Right renal cortex interstitium (tissue), 3 donors: ENCODE measurements at places on chromosomes 2 and 18.

DNA sequence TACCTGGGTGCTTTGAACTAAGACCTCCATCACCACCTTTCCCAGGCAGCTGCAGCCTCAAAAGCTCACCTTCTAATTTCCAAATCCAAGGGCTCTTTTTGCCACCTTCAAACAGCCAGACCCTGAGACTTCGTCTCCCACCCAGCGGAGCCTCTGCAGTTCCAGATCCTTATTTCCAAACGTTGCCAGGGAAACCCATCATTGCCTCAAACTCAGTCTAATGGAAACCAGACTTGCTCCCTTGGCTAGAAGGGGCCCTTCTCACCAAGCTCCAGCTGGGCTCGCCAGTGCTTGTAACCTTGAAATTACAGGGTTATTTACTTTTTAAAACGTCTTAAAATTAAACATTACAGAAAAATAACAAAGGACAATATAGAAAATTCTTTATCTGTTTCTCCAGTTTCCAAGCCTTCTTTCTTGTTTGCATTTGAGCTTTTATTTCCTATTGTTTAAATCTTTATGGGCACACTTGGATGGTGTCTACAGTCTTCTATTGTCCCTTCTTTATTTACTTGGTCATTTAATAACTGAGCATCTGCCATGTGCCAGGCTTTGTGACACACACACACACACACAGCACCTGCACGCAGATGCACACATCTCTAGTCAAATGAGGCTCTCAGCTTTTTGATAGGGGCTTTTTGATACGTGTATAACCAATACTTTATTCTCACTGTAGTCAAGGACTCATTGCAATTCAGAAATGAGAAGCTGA is 36.1 kb downstream of the TRPM8 start:
- no peak for DNase-seq

GRCh38 chr2:130251873-130252620 is 53.8 kb upstream of the TUBA3E start:
- DNase-seq: no peak

DNA sequence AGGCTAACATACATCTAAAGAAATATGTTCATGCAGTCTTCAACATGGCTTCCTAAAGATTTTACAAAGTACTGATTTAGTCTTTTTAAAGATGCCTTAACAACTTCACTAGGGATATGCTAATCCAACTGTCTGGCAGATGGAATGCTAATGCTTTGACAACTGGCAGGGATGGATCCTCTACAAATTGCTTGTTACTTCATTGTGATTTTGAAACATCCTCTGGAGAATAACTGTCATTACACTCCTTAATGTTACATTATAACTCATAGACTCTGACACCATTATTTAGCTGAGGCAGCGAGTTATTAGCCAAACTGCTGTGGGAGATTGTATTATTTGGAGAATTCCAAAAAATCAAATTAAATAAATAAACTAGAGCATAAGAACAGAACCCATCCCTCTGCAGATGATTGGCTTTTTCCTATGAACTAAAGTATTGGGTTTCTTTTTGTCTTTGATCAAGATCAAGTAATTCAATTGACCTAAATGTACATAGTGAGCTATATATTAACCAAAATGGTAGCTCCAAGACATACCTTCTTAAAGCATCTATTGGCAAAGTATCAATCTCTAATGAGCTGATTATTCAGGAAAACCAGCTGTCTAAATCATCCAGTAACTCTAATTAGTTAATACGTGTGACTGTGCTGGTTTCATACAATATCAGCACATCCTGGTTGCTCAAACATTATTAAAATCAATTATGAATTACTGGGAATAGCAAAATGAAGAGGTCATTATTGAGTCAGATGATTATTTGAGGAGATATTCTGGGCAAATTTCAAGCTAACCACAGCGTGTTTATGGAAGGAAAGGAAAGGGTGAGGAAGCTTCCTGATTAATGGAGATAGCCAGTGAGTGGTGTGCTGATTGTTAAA is 321.3 kb upstream of the TFPI start:
- no peak for DNase-seq

- no peak for DNase-seq
Observed at GRCh38 chr18:48090702-48091101, 160.2 kb upstream of the SMAD2 start.

DNA sequence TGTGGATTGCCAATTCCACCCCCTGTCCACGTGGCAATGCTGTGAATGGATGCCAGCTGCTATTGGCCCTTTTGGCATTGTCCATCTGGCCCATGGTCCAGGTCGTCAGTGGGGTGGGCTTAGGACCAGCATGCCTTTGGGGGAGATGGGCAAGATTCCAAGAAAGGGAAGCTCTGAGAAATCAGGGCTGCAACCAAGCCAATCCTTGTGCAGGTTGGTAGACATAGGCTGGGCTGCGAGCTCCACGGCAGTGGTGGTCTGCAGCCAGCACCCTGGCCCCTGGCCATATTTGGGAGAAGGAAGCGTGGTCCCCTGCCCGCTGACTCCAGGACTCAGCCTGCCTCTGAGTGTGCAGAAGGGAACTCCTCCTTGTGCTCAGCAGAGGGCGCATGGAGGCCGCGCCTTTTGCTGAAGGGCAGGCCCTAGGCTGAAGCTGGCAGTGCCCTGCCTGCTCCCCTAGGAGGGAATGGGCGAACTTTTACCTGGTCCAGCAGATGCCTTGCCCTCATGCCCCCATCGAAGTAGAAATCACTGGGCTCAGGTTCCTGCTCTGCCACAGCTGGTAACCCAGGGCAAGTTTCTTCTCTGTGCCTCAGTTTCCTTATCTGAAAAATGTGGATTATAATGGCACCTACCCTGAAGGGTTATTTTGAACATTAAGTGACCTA is 5.4 kb downstream of the SPR start:
- no peak for DNase-seq

DNA sequence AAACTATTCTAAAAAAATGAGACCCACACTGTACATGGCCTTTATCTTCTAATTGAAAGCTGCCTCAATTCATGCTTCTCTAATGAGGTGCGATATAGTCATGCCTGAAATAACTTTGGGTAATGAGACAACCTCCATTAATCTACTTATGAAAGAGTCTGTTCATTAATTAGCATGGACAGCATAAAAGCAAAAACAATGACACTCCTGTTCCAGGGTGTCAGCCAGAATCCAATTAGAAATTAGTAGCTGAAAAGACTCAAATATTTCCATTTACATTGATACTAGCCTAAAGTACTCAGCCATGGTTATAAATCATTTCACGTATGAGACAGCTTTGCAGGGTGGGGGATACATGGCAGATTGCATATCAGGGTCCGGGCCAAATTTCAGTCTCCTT is 288.7 kb downstream of the AKAIN1 start:
- no peak for DNase-seq

DNA sequence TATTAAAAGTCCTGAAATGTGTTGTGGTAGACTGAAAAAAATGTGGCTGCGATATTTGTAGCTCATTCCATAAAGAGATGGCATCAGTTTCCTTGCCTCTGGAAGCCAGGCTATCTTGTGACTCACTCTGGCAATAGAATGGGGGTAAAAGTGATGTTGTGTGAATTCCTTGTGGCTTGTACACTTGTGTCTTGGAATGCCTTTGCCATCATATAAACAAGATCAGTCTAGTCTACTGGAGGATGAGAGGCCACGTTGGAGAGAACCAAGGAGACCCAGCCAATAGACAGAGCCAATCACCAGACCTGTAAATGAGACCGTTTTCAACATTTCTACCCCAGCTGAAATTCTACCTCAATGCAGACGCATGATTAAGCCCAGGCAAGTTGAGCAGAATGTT is 254.1 kb downstream of the TRIB2 start:
- DNase-seq: no peak
